Activated CD4-positive, CD25-positive, alpha-beta regulatory T cell (primary cell): ENCODE measurements at places on chromosomes 2 and 18.

- no peak for DNase-seq
Observed at GRCh38 chr2:103007086-103007485, 245.3 kb downstream of the TMEM182 start.

DNA sequence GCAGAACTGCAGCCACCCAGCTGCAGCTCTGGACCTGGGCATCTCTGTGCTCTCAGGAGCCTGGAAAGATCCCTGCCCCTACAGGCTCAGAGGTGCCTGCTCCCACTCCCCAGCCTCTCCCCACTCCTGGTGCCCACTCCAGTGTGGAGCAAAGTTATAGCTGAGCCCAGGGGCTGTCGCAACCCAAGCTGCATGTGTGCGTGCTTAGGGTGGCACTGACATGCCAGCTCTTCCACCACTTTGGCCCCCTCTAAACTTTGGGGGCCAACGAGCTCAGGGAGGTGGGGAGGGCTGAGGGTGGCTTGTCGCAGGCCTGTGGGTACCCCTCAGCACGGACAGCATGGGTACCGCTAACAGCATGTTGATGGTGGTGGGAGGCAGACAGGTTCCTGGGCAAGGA is 126.3 kb upstream of the FHL2 start:
- no peak for DNase-seq

DNA sequence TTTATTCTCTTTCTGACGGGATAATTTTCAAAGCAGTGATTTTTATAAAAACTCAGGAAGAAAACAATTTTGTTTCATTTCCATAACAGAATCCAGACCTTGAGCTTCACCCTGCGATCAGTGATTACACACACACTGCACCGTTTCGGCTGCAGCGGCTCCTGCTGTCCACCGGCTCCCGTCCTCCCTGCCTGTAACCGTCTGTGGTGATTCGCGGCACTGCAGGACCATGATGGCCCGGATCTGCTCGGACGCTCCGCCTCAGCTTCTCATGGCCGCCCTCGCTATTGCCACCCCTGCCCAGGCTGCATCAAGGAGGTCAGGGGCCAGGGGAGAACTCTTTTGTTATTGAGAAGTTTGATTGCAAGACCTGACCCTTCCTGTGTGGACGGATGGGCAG is 246.1 kb downstream of the TWIST2 start:
- no peak for DNase-seq

DNA sequence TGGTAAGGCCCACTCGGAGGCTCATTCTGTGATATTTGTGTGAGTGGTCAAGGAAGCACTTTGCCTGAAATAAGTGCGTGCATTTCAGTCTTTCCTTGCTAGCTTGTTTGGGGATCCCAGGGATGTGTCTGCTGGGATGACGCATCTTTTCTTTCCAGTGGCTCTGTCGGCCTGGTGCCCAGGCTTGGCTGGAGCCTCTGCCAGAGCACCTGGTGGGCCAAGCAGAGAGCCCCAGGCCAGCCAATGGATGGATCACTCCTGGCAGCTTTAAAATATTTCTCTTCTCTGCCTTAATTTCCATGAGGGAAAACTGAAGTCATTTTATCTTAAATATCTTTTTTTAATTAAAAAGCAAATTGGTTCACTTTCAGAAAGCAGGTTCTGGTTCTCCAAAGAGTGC is 501.8 kb upstream of the HS6ST1 start:
- DNase-seq, result no peak

GRCh38 chr2:168137510-168138180 is 109.8 kb downstream of the STK39 start:
- no peak for DNase-seq

- no peak for DNase-seq
Observed at GRCh38 chr2:144320491-144320890, 199.4 kb downstream of the ZEB2 start.

- DNase-seq, result no peak
Observed at GRCh38 chr2:119179202-119179601, 20.7 kb upstream of the C1QL2 start.

- no peak for DNase-seq
Observed at GRCh38 chr18:26874283-26874682, 8.8 kb upstream of the AQP4 start.

DNA sequence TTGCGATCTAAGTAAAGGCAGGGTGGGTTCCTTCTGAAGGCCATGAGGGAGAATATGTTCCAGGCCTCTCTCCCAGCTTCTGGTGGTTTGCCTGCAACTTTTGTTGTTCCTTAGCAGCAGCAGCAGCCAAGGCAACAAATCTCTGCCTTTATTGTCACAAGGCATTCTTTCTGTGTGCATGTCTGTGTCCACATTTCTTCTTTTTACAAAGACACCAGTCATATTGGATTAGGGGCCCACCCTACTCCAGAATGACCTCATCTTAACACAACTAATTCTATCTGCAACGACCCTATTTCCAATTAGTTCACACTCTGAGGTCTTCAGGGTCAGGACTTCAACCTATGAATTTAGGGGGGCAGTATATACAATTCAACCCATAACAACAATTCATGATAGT is 587.5 kb downstream of the XIRP2 start:
- no peak for DNase-seq

- DNase-seq, result no peak
Observed at GRCh38 chr2:98519851-98520250, 75.2 kb downstream of the INPP4A start.

GRCh38 chr2:38886063-38886462 is 3.6 kb upstream of the ARHGEF33 start:
- no peak for DNase-seq

DNA sequence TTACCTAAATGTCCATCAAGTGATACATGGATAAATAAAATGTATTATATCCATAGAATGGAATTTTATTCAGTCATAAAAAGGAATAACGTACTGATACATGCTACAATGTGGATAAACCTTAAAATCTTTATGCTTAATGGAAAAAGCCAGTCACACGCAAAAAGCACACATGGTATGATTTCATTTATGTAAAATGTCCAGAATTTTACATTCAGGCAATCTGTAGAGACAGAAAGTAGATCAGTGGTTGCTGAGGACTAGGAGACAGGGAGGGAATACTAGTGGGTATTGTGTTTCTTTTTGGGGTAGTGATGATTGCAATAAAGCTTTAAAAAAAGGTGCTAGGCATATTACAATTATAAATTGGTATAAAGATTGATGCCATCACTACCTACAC is 30.7 kb upstream of the CD302 start:
- no peak for DNase-seq

DNA sequence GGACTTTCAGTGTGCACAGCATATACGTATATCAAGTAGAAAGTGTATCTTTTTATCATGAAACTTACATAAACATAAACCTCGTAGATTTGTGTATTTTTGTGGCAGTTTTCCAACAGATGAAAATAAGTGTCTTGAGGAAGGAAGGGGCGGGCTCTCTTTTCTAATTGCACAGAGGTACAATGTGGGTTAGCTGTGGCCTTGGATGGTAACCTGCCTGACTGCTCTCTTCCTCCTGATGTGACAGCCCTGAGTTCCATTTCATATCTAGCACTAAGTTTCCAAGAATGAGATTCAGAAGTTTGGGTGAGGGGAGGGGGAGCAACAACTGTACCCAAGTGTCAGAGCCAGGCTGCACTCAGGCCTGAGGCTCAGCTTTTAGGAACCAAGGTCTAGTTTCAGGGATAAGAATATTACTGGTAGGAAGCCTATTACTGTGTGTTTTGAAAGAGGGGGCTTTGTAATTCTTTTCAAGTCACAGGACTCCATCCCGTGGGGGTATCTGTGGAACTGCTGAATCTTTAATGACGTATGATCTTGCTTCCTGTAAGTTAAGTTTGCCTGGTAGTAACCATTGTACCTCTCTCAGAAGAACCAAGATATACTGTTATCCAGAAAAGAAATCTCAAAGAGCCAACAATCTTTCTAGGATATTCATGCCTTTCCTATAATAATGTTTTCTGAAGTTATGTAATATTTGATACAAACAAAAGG is 483.7 kb downstream of the PTPRM start:
- DNase-seq, result no peak

DNA sequence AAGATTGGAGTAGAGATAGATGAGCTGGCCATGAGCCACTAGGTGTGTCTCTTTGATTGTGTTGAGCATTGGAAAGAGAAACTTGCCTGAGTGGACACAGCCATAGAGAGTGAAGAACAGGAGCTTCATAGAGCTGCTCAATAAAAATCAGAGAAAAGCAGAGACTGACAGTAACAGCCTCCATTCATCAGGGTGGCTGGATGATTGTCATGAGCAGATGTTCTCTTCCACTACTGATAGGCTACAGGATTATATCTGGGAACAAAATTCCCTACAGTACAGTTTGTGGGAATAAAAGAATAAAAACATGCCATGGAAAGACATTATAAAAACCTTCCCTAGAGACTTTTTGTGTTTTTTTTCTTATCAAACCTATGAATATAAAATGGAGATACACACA is 404.8 kb upstream of the ACVR2A start:
- DNase-seq, result no peak

DNA sequence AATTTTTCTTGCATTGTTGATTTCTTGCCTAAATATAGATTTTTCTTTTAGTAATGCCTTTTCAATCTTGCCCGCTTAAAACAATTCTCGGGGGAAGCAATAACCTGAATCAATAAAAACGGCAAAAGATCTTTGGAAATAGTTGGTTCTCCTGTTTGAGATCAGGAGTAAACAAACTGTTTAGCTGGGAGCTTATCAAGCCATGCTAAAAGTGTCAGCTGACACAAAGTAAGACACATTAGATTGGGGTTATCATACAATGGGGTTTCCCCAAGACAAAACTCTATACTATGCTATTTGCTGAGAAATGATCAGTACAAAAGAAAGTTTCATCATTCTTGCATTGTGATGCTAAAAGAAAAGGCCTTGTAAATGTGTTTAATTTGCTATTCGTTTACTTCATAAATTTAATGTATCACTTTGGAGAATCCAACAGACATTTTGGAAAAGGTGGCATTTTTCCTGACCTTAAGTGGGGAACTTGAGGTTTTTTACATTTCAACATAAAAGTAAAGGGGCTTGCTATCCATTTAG is 46.5 kb downstream of the ATIC start:
- no peak for DNase-seq

DNA sequence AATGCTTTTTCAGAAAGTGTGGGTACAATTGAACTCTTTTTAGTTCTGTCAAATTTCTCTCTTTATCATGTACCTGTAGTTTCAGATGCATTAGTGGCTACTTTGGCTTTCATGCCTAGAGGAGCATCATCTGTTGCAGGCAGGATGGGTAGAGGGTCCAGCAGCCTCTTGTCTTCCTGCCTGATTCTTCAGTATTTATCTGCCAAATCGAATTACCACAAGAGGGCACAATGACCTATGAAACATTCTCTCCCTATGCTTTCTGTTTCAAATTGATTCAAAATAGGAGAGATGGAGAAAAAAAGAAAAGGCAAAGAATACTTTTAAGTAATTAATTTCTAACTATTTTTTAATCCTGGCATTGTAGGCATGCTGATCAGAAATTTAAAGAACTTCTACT is 477.2 kb downstream of the TRIB2 start:
- DNase-seq, result no peak

DNA sequence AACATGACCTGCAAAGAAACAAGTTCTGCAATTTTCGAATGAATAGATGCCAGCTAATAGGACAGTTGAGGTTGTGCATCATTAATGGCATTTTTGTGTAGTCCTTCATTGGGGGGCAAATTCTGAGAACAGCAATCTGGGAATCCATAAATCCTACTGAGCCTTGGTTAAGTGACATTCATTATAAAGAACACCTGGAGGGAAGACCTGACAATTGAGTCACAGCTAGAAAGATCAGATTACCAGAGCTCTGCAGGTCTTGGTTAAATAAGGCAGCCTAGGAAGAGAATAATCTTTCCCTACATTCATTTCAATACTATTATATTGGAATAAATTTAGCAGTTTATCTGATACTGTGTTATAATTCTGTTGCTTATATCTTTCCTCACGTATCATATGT is 14.3 kb downstream of the KCNH7 start:
- DNase-seq, result no peak

DNA sequence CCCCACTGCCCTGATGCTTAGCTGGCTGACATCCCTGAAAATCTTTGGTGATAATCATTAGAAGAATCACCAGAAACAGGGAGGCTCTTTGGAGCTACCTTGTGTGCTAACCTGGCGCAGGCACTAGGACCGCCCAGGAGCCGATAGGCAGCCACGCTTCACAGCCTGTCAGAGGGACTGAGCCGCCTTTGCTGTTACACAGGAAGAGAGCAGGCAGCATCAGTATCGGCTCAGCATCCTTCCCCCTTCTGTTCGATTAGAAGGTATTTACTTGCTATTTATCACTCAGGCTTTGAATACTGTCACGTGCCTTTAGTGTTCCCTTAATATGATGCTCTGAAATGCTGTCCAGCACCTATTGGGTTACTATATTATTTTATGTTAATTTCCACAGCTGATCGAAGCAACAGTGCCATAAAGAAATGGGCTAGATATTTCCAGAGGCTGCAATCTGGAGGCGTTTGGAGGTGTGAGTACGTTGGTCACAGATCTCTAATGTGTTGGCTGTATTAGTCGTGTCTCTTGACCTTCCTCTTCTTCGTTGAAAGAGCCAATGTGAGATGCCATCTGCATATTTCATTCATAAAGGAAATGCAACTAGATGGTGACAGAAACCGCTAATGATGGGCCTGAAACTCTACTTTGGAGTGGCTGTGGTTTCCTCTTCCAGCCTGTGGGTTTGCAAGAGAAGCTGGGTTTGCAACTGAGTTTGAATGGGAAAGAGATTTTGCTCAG is 110.4 kb upstream of the RAB27B start:
- no peak for DNase-seq

GRCh38 chr2:66560683-66561082 is 125.8 kb downstream of the MEIS1 start:
- no peak for DNase-seq

- DNase-seq, result no peak
Observed at GRCh38 chr2:197075754-197076337, 149.3 kb upstream of the PGAP1 start.

- no peak for DNase-seq
Observed at GRCh38 chr18:44709307-44710126, 28.8 kb downstream of the SETBP1 start.

GRCh38 chr2:65045651-65046050 is 10.6 kb upstream of the CEP68 start:
- no peak for DNase-seq

DNA sequence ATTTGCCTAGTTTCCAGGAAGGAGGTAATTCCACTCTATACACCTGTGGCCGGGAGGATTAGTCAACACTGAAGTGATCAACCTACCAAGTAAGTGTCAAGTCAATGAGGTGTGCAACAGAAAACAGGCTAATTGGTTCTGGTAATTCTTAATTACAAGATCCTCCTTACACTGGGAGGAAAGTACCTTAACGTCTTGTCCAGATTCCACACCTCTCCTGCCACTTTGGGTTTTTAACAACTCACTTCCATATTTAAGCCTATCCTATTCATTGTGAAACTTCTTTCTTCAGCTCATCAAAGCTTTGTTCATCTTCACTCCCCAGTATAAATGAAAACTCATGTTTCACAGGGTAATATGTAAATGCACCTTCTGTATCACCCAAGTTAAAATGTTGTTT is 22.0 kb upstream of the MAP4K4 start:
- no peak for DNase-seq

DNA sequence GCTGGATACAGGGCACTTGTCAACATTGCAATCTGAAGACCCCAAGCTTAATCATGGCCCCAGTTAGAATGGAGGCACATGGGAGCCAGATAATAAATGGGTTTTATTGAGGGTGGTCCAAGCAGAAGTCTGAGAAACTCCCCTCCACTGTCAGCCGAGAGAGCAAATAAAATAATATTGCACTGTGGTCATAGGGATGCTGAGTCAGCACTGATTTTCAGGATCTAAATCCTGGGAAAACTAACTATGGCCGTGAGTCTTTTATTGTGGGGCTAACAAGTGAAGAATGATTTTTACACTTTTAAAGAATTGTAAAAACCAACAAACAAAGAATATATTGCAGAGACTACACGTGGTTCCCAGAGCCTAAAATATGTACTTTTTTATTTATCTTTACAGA is 31.1 kb upstream of the NETO1 start:
- DNase-seq, result no peak
